ENCODE measurements at places on chromosomes 13 and 19.

DNA sequence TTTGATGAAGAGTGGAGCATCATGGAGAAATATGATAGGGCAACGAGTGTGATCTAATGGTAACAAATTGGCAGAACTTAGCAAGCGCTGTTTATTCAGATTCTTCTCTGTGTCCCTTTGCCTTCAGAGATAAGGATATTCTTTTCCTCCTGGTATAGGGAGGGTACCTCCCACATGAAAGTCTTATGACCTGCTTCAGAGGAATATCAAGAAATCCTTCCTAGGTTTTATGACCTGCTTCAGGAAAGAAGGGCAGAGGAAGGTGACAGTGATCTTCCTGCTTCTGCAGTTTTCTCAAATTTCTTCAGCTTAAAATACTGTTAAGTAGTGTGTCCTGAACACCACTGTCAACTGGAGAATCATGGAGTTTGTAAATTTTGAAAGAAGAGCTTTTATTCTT lies 144.3 kb downstream of the DNAJC15 start:
- no peak for DNase-seq

DNA sequence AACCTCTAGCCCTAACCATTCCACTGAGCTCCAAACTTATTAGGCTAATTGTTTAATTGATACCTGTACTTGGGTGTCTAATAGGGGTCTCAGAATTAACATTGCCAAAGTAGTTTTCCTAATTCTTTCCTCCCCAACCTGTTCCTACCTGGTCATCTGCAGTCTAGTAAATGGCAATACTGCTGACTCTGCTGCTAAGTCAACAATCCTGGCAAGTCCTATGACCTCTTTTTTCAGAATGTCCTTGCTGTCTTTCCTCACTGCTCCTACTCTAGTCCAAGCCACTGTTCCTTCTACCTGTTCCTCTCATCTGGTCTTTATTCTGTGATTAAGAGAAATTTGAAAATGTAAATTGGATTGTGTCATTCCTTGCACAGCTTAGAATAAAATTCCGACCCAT lies 143.9 kb downstream of the MTUS2 start:
- no peak for DNase-seq

GRCh38 chr13:21688056-21688455 lies 17.2 kb downstream of the FGF9 start:
- DNase-seq = no peak

GRCh38 chr19:11401808-11402543 lies 17.1 kb downstream of the RGL3 start:
- DNase-seq = no peak
